GM23248 (cell line): ENCODE measurements at places on chromosomes 7 and 10. TPM values are rescaled to one million over a fixed set of nuclear protein-coding genes. Genes with fewer than 3 reads are reported as not detected.
A peak's percentile ranks its signal among the peaks of the same experiment; 100 is the strongest.

DNA sequence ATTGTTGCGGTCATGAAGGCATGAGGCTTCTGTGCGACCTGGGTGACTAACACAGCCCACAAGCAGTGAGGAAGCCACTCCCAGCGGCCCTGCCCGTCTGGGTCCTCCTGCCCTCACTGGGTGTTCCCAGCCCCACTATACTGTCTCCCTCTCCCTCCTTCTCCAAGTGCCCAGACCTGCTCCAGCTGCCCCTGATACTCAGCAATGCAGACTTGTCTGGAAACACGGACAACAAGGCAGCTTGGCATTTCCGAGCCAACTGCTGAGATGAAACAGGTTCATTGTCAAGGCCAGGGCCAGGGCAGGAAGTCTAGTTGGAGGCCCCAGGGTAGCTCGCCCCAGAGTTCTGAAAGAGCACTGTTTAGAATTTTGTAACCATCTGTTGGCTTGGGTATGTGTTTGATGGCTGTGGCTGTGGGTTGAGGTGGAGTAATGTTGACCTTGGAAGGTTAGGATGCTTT is 95.7 kb downstream of the RBM20 start:
- no peak for DNase-seq

DNA sequence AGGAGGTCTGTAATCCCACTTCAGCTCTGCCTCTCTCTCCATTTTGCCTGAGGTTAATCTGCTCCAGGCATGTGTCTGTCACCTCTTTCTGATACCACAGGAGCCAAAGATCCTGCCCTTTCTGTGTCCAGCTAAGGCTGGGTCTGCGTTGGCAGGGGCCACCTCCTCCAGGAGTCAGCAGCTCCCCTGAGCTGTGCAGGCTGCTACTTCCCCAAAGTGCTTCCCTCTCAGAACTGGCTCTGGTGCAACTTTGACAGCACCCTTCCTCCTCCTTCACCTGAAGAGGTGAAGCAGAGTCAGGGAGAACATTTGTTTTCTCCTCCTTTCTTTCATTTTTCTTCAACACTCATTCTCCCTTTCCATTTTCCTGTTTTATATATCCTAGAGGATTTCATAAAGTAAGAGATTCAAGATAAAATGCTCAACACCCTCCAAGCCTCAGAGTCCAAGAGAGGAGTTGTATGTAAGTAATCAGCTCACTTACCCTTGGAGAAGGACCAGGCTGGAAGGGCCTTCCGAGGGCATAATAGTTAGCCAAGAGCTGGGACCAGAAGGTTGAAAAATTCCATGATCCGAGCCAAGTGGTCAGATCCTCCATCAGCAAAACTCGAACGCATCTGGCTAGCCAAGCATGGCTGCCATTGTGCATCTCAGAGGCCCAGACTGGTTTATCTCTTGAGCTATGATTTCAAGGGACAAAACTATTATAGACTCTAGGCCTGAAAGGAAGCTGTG is 257.3 kb downstream of the PTEN start:
- DNase-seq, result no peak

The LEP gene
- total RNA-seq, result 0.22 TPM in 1 of 2 replicates, not detected in the other

The IFIT1 gene
- total RNA-seq, result 15.2 and 18.6 TPM in 2 replicates

The BET1 gene
- 51.5 and 55.9 TPM in 2 replicates for total RNA-seq

The FRMD4A gene
- total RNA-seq, result 17.5 and 17.8 TPM in 2 replicates

The TMEM26 gene
- not detected in 2 replicates for total RNA-seq

DNA sequence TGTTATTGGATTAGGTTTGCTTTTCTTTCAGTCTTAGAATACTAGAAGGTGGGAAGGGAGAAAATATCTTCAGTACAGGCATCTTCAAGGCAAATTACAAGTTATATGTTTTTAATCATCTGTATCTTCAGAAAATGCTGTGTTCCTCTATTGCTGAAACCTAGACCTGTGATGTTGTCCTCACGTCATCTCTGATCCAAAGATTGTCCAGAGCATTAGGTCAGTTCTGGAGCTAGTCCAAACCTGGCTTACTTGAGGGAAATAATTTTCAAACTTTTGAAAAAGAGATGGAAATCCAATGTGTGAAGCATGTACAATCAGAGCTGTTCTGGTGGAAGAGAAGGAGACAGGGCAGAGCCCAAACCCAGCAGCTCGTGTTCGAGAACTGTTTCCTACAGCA is 217.3 kb downstream of the ZEB1 start:
- peak; percentile 63 for DNase-seq

- no peak for DNase-seq
Measured at GRCh38 chr7:123658023-123658422, 2.4 kb downstream of the LMOD2 start.

DNA sequence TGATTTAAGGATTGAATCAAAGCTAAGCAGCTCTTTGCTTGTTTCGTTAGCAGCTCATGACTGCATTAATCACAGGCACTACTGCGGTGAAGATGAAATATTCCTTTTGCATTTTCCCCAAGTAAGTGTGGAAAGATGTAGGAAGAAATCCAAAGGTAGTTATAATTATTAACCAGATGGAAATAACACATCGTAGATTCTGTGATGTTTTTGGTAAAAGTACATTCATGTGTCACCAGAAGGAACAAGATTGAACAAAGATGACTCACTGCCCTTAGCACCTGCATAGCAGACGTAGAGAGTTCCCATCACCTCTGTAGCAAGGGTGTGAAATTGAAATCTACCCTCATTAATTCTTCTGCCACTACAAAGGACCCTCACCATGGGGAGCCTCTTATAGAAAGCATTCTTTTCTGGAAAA is 37.1 kb downstream of the SMURF1 start:
- DNase-seq, result peak; percentile 29

The PSPH gene
- total RNA-seq, result 62.5 and 68.6 TPM in 2 replicates

- peak; percentile 58 for DNase-seq
Measured at GRCh38 chr10:117544004-117544701, 1.6 kb downstream of the EMX2 start.

DNA sequence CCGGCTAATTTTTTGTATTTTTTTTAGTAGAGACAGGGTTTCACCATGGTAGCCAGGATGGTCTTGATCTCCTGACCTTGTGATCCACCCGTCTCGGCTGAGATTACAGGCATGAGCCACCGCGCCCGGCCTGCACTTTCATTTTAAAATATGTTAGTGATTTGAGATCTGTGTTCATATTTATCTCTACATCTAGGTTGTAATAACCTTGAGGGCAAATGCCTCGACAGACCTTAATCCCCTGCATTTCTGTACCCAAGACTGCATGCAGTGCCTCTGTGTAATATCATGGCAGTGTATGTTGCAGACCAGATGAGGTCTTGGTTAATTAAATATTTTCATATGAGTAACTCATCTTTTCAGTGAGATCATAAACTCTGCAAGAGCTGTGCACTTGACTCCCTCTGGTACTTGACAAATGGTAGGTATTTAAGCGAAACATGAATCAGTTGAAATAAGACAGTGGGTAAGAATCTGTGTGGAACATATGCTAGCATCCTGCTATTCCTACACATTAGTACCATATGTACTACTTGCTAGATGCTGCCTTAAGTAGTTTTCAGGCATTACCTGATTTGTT is 673.9 kb upstream of the ANKRD30A start:
- DNase-seq, result peak; percentile 30

DNA sequence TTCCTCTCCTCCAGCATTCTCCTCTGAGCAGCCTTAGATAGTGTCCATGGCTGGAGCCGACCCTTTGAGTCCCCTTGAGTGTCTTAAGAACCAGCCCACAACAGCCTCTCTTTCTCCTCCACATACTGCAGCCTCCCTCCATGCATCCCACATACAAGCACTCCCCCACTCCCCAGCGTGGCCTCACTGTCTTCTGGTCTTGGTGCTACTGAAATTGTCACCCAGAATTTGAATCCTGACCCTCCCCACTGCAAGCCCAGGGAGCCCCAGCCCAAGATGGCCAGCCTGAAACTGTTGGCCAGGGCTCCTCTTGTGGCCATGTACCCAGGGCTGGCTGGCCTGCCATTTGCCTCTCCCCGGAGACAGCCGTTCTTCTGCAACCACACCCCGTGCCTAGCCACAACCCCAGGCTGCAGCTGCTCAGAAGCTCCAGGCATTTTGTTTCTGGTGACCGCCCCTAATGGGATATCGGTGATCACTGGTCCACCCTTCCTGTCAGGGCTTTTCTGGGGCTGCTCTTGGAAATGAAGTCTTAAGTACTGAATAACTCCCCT is 18.8 kb upstream of the SH2D4B start:
- DNase-seq, result no peak

DNA sequence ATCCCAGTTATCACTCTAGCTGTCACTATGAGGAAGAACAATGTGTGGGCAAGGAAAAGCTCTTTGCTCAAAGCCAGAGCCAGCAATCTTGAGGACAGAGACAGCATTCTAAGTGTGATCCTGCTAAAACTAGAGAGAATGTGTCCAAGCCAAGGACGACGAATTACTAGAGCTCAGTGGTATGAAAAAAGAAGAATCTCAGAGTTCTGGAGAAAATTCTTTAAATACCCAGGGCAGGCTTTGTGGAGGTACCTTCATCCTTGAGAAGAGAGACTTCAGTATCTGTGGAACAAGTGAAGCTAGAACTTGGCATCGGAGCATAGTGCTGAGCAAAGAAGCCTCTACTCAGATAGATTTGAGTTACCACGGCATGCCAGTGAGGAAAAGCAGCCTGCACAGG is 209.8 kb downstream of the TRIL start:
- DNase-seq, result no peak

DNA sequence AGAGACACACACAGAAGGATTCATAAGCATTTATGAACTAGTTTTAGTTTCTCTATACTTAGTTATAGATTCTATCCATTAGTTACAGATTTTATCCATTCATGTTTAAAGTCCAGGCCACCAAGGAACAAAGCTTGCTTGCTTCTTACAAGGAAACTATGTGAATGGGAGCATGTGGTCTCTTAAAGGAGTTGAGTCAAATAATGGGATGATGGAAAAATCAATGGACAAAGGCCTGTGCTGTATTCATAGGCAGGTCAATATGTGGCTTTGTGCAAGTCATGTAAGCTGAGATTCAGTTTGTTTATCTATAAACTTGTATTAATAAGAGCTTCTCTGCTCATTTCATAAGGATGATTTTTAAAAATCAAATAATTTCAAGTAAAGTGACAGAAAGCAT is 172.8 kb upstream of the CDK1 start:
- DNase-seq, result no peak

- DNase-seq, result no peak
Measured at GRCh38 chr7:28311670-28312069, 100.6 kb upstream of the CREB5 start.

DNA sequence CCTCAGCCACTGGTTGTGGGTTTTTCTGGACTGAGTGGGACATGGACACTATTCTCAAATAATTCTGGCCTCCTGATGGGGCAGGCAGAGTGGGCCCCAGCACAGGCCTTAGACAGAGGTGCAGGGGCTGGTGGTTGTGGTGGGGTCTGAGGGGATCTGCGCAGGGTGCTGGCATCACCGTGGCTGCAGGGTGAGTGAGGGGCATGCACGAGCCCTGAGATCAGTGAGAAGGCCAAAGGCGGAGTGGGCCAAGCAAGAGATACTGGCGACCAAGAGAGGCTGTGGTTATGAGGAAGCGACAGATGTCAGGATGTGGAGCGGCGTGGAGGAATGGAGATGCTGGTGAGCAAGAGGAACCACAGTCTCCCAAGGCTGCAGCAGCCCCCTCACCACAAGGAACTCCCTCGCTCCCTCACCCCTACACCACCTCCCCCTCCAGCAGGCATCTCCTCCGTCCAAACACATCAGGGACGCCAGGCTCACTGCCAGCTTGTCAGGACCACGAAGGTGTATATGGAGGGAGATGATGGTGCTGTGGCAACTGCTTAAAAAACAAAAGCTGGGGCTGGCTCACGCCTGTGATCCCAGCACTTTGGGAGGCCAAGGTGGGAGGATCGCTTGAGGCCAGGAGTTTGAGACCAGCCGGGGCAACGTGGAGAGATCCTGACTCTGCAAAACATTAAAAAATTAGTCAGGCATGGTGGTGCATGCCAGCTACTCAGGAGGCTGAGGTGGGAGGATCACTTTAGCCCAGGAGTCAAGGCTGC is 9.6 kb downstream of the PRF1 start:
- DNase-seq, result no peak

DNA sequence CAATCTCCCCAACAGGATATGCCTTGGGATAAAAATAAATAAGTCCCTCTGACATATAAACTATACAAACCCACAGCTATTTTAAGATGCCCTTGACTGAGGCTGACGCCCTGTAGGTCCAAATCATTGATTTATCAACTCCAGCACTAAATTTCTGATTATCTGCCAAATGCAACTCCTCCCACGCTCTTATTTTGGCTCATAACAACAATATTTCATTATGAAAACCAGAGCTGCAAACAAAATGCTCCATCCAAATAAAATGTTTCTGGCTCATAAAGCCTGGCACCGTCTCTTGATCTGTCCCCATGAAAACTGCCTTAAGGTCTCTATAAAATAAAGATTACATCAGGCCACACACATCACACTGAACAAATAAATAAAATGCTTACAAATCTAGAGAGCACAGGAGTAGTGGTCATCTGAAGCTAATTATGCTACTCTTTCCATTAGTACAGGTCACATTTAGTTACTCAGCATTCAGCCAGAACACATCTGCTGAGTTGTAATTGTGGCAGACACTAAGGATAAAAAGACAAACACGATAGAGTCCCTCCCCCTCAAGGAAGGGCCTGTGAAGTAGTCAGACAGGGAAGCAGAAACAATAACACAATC is 28.8 kb downstream of the CACUL1 start:
- peak; percentile 75 for DNase-seq

- no peak for DNase-seq
Measured at GRCh38 chr7:147096629-147097028, 980.0 kb downstream of the CNTNAP2 start.

DNA sequence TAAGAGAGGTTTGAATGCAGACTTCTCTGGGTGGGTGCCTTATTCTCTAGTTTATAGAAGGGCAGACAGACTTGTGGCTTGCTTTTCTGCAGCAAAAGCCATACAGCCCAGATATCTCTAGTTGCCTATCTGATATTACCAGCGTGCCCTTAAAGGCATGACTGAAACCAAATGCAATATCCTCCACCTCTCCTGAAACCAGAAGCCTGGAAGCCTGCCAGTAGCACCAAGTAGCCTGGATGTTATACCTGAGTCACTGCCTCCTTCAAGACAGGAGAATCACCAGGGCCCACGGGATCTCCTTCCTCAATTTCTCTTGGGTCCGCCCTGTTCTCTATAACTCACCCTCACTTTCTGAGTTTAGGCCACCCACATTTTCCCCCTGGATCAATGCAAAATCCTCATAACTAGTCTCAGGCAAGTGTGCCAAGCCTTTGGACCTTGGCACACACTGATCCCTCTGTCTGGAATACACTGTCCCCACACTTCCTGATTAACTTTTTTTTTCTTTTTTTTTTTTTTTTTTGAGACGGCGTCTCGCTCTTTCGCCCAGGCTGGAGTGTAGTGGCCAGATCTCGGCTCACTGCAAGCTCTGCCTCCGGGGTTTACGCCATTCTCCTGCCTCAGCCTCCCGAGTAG is 638.4 kb downstream of the GALNT17 start:
- no peak for DNase-seq

DNA sequence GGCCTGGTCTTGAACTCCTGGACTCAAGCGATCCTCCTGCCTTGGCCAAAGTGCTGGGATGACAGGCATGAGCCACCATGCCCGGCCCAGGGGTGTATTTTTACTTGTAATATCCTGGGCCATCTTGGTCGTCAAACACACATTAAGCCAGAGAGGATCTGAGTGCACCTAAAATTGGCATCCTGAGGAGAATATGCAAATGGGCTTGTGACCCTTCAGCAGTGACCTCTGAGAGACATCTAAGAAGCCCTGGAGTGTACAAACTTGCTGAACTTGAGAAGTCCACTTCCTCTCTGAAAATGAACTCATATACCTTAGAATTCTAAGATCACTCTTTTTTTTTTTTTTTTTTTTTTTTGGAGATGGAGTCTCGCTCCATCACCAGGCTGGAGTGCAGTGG is 372.0 kb upstream of the C7orf33 start:
- no peak for DNase-seq

The PNLIPRP3 gene
- not detected in 2 replicates for total RNA-seq

GRCh38 chr10:74238031-74238431 is 87.0 kb downstream of the ADK start:
- DNase-seq, result no peak
